ENCODE measurements at places on chromosomes 16 and 17.
A peak's percentile ranks its signal among the peaks of the same experiment; 100 is the strongest.

GRCh38 chr16:16071631-16072244, 122.3 kb downstream of the ABCC1 start:
- no peaks in the 10 kb centered on the region for H3K27me3 ChIP-seq
- DNase-seq, result no peak
- peaks cover 70% of the 10 kb centered on the region for H3K36me3 ChIP-seq
- H3K4me3 ChIP-seq, result no peak overlapping the region

DNA sequence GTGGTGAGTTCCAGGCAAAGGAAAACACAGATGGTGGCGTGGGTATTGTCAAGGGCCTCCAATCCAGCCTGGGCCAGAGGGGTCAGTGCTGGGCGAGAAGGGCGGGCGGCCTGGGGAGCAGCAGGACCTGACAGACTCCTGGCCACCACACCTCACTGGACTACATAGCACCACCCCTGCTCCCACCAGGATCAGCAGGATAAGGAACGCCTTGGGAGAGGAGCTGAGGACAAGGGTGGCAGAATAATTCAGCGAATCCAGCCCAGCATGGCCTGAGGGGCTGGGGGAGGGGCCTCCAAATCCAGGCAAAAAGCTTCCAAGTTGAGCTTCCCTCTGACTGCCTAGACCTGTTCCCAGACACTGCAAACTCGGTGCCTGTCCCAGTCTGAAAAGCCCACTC, 6.5 kb downstream of the DLX4 start:
- no peak for DNase-seq
- no peak overlapping the region for H3K27ac ChIP-seq
- peaks cover 12% of the 10 kb centered on the region for H3K4me1 ChIP-seq
- no peak overlapping the region for H3K4me3 ChIP-seq
- H3K36me3 ChIP-seq, result no peaks in the 10 kb centered on the region

DNA sequence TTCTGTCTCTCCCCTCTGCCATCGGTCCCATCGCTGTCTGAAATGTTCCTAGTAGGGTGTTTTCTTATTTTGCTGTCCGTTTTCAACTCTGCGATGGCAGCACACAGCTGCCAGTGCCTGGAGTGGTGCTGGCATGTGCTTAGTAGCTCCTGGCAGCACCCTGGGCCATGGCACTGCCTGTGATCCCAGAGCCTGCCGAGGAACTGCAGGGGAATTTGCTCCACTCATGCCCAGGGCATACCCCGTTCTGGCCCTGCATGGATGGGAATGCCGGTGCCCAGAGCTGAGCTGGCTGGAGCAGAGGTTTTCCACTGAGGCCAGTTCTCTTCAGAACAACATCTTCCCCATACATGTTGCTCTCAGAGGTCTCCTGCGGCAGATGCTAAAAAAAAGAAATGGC, 43.1 kb downstream of the GPT2 start:
- DNase-seq, result no peak
- H3K36me3 ChIP-seq, result no peaks in the 10 kb centered on the region
- no peak overlapping the region for H3K27ac ChIP-seq

DNA sequence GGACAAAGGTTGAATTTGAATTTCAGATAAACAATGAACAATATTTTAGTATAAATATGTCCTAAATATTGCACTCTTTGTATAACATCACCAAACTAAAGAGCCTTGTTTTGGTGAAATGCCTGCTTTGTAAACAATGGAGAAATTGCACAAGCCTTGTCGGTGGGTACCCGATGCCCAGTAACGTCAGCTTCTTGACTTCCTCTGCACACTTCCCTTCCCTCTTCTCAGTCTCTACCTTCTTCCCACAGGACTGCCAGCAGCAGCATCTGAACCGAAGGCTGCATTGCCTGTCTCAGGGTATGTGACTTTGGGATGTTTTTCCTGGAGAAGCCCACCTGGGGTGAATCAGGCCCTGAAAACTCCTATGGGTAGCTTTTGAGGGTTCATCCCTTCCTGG, 113.9 kb downstream of the UTP18 start:
- H3K4me1 ChIP-seq, result no peaks in the 10 kb centered on the region
- H3K36me3 ChIP-seq, result no peaks in the 10 kb centered on the region
- no peaks in the 10 kb centered on the region for H3K27me3 ChIP-seq
- DNase-seq, result no peak

GRCh38 chr17:75707079-75707571, 14.1 kb upstream of the ITGB4 start:
- no peak for DNase-seq
- H3K4me3 ChIP-seq, result no peak overlapping the region
- H3K4me1 ChIP-seq, result no peaks in the 10 kb centered on the region
- H3K36me3 ChIP-seq, result peaks cover 59% of the 10 kb centered on the region
- H3K27me3 ChIP-seq, result no peaks in the 10 kb centered on the region

GRCh38 chr17:58534901-58535421, 20.5 kb upstream of the MTMR4 start:
- H3K27me3 ChIP-seq, result peaks cover 14% of the 10 kb centered on the region
- DNase-seq, result no peak
- no peaks in the 10 kb centered on the region for H3K36me3 ChIP-seq
- no peak overlapping the region for H3K27ac ChIP-seq
- peaks cover 9% of the 10 kb centered on the region for H3K4me1 ChIP-seq
- no peak overlapping the region for H3K4me3 ChIP-seq

DNA sequence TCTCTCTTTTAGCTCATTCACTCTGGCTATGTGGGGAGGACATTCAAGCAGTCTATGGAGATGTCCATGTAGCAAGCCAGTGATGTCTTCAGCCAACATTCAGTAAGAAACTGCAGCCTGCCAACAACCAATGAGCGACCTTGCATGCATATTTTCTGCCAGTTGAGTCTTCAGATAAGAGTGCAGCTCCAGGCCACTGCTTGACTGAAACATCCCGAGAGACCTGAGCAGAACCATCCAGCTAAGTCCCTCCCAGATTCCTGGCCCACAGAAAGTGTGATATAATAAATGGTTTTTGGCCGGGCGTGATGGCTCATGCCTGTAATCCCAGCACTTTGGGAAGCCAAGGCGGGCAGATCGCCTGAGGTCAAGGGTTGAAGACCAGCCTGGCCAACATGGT, 10.5 kb upstream of the C17orf58 start:
- no peaks in the 10 kb centered on the region for H3K4me1 ChIP-seq
- DNase-seq, result no peak
- H3K4me3 ChIP-seq, result no peak overlapping the region

DNA sequence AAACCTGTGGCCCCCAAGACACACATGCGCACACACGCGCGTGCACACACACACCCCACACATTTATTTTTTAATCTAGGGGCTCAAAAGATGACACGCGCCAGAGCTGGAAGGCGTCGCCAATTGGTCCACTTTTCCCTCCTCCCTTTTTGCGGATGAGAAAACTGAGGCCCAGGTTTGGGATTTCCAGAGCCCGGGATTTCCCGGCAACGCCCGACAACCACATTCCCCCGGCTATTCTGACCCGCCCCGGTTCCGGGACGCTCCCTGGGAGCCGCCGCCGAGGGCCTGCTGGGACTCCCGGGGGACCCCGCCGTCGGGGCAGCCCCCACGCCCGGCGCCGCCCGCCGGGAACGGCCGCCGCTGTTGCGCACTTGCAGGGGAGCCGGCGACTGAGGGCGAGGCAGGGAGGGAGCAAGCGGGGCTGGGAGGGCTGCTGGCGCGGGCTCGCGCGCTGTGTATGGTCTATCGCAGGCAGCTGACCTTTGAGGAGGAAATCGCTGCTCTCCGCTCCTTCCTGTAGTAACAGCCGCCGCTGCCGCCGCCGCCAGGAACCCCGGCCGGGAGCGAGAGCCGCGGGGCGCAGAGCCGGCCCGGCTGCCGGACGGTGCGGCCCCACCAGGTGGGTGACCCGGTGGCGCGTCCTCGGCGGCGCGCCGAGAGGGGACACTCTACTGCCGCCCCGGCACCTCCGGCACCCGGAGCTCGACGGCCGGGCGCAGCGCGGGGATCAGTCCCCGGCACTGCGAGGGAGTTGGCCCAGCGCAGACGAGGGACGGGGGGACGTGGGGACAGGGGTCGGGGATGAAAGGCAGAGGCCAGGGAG, at the start of gene STAT5A:
Gene STAT5A (plus strand): TSS at position 522 of the 826 bp plus-strand sequence. CDS start 914 bp downstream, outside the sequence.
- H3K4me1 ChIP-seq, result peaks cover 41% of the 10 kb centered on the region
- peak within 1 kb of the TSS; percentile 81 for H3K4me3 ChIP-seq
- H3K27me3 ChIP-seq, result no peaks in the 10 kb centered on the region
- peak within 1 kb of the TSS; percentile 95 for H3K27ac ChIP-seq
- peaks cover 12% of the 10 kb centered on the region for H3K36me3 ChIP-seq

DNA sequence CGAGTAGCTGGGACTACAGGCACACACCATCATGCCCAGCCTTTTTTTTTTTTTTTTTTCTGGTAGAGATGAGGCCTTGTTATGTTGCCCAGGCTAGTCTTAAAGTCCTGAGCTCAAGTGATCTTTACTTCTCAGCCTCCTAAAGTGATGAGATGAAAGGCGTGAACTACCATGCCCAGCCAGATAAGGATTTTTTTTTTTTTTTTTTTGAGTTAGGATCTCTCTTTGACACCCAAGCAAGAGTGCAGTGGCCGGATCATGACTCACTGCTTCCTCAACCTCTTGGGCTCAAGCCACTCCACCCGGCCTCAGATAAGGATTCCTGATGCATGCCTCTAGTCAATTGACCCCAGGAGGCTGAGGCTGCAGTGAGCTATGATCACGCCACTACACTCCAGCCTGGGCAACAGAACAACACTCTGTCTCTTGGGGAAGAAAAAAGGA, 11.2 kb upstream of the PLEKHG4 start:
- H3K4me1 ChIP-seq, result no peaks in the 10 kb centered on the region
- no peak overlapping the region for H3K27ac ChIP-seq
- no peaks in the 10 kb centered on the region for H3K36me3 ChIP-seq
- H3K27me3 ChIP-seq, result no peaks in the 10 kb centered on the region
- DNase-seq, result no peak

- DNase-seq, result no peak
- H3K4me1 ChIP-seq, result peaks cover 72% of the 10 kb centered on the region
- peak overlapping the region; percentile 63 for H3K27ac ChIP-seq
- H3K36me3 ChIP-seq, result peaks cover 2% of the 10 kb centered on the region
- H3K27me3 ChIP-seq, result no peaks in the 10 kb centered on the region
These were observed 7.2 kb upstream of the LIMD2 start for GRCh38 chr17:63707151-63707550.

Measured in CD4-positive, CD25-positive, alpha-beta regulatory T cell (primary cell).